CD4-positive, alpha-beta T cell treated with Interferon alpha-2 for 1 hour (primary cell): ENCODE measurements at places on chromosomes 2 and 18.
A peak's percentile ranks its signal among the peaks of the same experiment; 100 is the strongest.

- DNase-seq = no peak
Measured at GRCh38 chr2:20955277-20956026, 88.4 kb downstream of the APOB start.

GRCh38 chr18:35355140-35355618 is 11.0 kb upstream of the ZNF24 start:
- peak; percentile 79 for DNase-seq

- no peak for DNase-seq
Measured at GRCh38 chr2:222897898-222898297, 37.1 kb downstream of the ACSL3 start.

GRCh38 chr2:46369783-46370182 is 72.6 kb downstream of the EPAS1 start:
- DNase-seq = peak; percentile 10

DNA sequence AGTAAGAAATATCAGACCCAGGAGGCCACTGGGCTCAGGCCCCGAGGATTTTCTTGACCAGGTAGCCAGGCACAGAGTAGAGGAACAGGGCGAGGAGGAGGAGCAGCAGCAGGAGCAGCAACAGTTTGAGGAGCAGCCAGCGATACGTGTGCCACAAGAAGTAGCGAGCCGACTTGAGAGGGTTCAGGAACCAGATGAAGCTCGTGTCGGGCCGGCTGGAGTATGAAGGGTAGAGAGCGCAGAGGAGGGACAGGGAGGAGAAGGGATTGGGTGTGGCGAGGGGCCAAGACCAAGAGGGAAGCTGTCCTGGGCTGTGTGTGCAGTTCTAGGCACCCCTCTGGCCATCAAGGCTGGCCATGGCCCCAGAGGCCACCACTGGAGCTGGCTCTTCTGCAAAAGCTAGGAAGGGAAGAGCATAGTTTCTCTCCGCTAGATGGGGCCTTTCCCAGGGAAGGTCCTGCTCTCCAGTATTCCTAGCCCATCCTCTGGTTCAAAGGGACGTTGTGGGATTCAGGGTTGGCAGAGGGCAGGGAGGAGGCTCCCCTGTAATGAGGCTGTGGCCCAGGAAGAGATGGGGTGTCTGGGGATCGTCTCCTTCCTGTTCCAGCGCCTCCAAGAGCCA is 17.8 kb downstream of the OTOF start:
- DNase-seq = no peak

- no peak for DNase-seq
Measured at GRCh38 chr2:152542995-152543481, 174.2 kb downstream of the PRPF40A start.

DNA sequence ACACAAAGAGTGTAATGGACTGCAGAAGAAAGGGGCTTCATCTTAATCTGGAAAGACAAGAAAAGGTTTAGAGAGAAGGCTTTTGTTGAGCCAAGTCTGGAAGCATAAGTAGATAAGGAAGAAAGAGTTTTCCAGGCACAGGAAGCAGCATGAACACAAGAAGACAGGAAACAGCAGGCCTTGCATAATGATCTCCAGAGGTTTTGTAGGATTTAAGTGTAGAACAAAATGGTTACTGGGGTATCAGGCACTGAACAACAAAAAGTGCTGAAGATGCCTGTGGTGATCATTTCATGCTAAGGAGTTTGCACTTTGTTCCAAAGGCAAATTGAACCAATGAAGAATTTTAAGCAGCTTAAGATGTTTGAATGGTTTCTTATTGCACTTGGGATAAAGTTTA is 281.6 kb upstream of the TANK start:
- no peak for DNase-seq
